ENCODE measurements at places on chromosomes 2 and 18. TPM values are rescaled to one million over a fixed set of nuclear protein-coding genes. Genes with fewer than 3 reads are reported as not detected.

Gene OTOS
- not detected for total RNA-seq

Gene GBX2
- not detected for total RNA-seq

Gene CRYGD
- total RNA-seq = not detected

DNA sequence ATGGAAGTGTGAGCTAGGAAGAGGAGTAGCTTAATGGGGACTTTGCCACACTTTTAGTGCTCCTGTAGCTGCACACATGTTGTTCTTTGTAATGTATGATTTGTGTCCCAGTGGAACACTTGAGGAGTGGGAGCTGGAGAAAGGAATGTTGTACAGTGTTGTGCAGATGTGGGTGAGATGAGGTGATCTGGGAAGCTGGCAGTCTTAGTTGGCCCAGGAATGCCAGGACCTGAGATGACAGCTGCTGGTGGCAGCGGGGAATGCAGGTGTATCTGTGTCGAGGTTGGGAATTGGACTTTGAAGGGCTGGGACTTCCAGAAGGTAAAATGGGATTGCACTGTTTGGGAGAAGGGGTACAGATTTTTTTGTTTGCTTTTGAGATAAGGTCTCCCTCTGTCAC lies 23.6 kb downstream of the NEDD4L start:
- H3K27me3 ChIP-seq = no peaks in the 10 kb centered on the region
- DNase-seq = no peak
- H3K4me1 ChIP-seq = no peaks in the 10 kb centered on the region
- H3K27ac ChIP-seq = no peak overlapping the region
- no peaks in the 10 kb centered on the region for H3K36me3 ChIP-seq

- no peak for DNase-seq
- H3K36me3 ChIP-seq = no peaks in the 10 kb centered on the region
- no peaks in the 10 kb centered on the region for H3K27me3 ChIP-seq
- H3K4me1 ChIP-seq = no peaks in the 10 kb centered on the region
These were observed 397.9 kb upstream of the HNMT start for GRCh38 chr2:137566387-137566786.

Measured in IMR-90 (cell line).